ENCODE measurements at places on chromosomes 1 and 21. TPM values are rescaled to one million over a fixed set of nuclear protein-coding genes. Genes with fewer than 3 reads are reported as not detected.

KCNJ9 gene
- total RNA-seq: 0.11 TPM

SLC2A5 gene
- total RNA-seq: 0.22 TPM

FBLIM1 gene
- 26.7 TPM for total RNA-seq

NTMT2 gene
- not detected for total RNA-seq

CHI3L2 gene
- total RNA-seq: 128 TPM

CELA3A gene
- total RNA-seq: not detected

RXFP4 gene
- not detected for total RNA-seq

ELF3 gene
- total RNA-seq: 0.13 TPM
